Stimulated activated CD4-positive, alpha-beta T cell treated with anti-CD3 and anti-CD28 coated beads, Interleukin-1b, Interleukin-23, amount 100 ng/mL, for 4 hours (primary cell): ENCODE measurements at places on chromosomes 2 and 18.
A peak's percentile ranks its signal among the peaks of the same experiment; 100 is the strongest.

DNA sequence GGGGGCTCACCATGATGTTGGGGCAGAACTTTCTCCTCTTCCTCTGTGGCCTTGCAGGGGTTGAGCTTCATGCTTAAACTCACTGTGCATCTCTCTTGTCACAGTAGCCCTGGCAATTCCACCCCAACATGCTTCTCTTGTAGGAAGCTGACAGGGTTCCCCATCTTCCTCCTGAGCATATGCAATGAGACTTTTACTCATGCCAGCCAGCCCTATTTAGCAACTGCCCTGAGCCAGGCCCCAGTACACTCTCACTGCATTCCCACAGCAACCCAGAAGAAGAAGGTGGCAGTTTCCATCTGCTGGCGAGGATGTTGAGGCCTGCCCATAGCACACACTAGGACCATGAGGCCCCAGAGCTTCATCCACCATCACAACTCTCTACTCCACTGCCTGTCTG lies 72.2 kb upstream of the TEX51 start:
- no peak for DNase-seq

- no peak for DNase-seq
These were observed 40.6 kb upstream of the INHBB start for GRCh38 chr2:120305296-120305695.

DNA sequence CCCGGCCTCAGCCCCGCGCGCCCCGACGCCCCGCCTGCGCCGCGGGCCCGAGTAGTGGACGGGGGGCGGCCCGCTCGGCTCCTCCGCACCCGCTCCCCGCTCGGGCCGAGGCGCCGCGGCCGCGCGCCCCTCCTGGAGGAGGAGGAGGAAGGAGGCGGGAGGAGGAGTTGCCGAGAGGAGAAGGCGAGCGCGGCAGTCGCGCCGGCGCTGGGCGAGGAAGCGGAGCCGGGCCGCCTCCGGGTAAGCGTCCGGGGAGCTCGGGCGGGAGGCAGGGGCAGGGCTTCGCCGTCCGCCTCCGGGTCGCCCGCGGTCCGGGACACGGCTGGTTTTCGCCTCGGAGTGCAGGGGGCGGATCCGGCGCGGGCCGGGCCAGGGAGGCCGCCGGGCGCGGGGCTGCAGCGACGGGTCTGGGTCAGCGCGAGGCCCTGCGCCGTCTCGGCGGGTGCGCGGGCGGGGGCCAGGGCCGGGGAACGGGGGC lies at the start of gene SOCS6:
TSS of gene SOCS6 (plus strand) at position 195 of the 478 bp plus-strand sequence. CDS start 35,624 bp downstream, outside the sequence.
- peak; percentile 22 for DNase-seq

DNA sequence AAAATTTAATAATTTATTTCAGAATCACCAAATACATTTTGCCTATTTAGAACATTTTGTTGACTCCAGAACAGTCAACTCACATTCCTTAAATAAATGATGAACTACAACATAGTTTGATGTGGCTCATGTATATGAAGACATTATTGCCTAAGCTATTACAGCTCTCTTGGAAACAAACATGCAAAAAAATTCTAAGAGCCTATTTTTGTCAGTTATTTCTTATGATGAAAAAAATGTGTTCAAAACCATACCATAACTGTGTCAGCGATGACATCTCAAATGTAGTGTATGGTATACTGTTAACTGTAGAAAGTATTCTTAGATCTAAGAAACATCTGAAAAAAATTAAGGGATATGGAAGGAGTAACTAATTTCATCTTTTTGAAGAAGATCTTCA lies 6.3 kb upstream of the EMILIN2 start:
- no peak for DNase-seq

DNA sequence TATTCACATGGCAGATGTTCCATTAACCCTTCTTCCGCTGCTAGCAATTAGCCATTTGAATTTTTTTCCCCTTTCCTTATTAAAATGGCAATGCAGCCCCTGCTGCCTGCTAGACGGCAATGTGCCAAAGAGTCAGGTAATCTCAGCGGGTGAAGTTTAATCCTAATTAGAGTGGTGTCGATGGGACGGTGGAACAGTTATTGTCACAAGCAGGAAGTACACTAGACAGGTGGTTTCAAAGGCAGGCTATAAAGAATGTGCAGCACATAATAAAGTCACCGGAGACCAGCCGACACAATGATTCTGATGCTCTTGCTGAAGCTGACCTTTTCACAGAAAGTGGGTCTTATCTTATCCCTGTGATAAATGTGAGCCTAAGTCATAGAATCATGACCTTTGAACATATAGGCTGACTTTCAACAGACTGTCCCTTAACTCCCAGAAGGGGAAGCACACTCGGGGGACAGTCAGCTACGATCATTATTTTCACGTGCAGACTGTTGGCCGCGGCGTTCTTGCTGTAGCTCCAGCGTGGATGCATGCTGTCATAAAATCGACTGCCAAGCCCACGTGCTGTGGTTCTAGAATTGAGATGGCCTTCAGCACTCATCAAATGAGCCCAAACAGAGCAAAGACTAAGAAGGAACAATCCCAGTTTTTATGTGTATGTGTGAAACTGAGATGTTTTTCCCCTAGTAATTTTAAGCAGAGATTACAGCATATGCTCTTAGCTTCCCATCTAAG lies 926.2 kb upstream of the SOX11 start:
- no peak for DNase-seq

GRCh38 chr2:127763776-127764175 lies 47.2 kb downstream of the WDR33 start:
- DNase-seq: no peak

- DNase-seq: no peak
These were observed 1.0 kb downstream of the AGAP1 start for GRCh38 chr2:235494716-235495372.

DNA sequence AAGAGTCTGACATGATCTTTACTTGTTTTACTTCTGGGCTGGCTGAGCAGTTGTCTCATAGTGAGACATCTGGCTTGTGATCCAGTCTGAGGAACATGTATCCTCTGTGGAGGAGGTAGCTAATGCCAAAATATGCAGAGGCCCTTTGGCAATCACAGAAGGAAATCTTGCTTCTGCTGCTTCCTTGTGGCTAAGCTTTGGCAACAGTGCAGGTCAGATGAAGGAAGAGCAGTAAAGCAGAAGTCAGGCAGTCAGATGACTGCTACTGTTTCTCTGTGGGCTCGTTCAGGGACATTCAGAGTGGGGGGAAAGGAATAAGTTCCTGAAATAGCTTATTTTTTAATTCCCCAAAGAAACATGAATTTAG lies 22.3 kb downstream of the DOK1 start:
- DNase-seq: no peak

GRCh38 chr2:150228936-150229335 lies 258.5 kb downstream of the RND3 start:
- no peak for DNase-seq

DNA sequence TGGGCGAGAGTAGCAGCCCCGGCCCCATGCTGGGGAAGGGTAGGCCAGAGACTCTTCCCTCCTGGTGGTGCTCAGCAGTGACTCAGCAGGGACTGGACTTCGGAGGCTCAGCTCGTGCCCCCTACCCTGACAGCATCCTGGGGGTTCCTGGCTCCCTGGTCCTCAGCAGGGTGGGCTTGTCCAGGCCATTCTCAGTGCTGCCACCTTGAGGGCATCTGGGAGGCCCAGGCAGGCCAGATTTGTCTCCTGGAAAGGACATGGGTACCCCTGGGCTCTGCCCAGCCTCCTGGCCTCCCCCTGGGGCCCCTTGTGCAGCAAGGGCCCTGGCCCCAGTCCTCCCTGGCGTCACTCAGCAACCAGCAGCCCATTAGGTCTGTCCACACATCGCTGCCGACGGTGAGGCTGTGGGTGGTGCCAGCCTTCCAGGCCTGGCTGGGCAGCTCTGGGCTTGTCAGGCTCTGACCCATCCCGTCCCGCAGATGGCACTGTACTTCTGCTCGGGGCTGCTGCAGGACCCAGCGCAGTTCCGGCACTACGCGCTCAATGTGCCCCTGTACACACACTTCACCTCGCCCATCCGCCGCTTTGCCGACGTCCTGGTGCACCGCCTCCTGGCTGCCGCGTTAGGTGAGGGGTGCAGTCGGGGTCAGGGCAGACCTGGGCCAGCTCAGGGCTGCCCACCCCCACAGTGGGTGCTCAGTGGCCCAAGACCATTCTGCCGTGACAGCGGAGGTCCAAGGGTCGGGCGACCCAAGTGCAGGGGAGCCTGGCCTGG lies 45.0 kb upstream of the ALPP start:
- DNase-seq: no peak

GRCh38 chr2:119241205-119241532 lies 17.5 kb downstream of the STEAP3 start:
- no peak for DNase-seq

GRCh38 chr2:48728840-48729239 lies 26.7 kb downstream of the LHCGR start:
- no peak for DNase-seq

DNA sequence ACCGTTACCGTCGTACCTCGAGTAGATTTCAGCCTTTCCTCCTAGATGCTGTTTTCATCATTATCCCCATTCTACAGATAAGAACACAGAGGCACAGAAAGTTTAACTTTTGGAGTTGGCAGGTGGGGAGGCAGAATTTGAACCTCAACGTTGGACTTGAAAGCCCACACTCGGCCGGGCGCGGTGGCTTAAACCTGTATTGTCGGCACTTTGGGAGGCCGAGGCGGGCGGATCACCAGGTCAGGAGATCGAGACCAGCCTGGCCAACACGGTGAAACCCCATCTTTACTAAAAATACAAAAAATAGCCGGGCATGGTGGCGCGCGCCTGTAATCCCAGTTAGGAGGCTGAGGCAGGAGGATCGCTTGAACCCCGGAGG lies 11.5 kb downstream of the CATIP start:
- DNase-seq: no peak

GRCh38 chr2:174794851-174795374 lies 30.6 kb upstream of the CHRNA1 start:
- no peak for DNase-seq

DNA sequence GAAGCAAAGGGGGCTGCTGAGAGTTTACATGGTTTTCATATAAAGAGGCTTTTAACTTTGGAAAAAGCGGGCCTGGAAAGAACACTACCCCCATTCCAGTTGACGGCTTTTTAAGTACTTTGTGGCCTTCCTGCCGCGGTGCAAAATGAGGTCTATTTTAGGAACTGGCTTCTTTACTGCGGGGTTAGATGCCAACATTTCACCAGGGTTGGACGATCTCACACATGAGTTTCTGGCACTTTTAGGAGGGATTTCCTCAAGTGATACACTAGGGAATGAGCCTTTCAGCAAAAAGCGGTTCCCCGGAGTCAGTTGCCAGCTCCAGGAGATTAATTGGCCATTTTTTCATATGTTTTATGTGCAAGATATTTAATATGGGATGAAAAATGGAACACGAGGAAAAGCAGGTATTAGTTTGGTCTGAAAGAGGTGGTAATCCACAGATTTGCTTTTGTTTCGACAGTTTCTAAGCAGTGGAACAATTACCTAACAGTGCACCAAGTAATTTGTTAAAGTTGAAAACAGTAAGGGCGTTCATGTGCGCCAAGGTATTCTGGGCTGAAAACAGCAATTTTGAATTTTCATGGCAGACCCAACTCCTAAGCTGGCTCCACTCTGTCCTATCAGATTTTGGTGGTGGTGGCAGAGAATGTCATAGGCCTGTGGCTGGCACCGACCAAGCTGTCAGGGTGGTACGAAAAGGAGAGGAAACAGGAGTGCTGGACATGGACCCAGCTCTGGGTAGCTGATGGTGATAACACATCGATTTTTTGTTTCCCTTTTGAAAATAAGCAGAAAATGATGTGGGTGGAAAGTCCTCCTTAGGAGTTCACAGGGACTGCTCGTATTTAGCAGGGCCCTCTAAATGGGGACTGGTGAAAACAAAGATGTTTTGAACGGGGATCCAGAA lies 55.6 kb upstream of the FZD5 start:
- DNase-seq: no peak

GRCh38 chr18:32759611-32760167 lies 13.1 kb downstream of the KLHL14 start:
- no peak for DNase-seq

- DNase-seq: no peak
These were observed 346.2 kb downstream of the ZNF521 start for GRCh38 chr18:25005541-25006403.

- no peak for DNase-seq
These were observed 176.9 kb upstream of the NRP2 start for GRCh38 chr2:205505371-205505770.

GRCh38 chr2:147884830-147885229 lies 40.0 kb downstream of the ACVR2A start:
- no peak for DNase-seq

GRCh38 chr2:195820373-195820772 lies 163.3 kb downstream of the SLC39A10 start:
- no peak for DNase-seq

DNA sequence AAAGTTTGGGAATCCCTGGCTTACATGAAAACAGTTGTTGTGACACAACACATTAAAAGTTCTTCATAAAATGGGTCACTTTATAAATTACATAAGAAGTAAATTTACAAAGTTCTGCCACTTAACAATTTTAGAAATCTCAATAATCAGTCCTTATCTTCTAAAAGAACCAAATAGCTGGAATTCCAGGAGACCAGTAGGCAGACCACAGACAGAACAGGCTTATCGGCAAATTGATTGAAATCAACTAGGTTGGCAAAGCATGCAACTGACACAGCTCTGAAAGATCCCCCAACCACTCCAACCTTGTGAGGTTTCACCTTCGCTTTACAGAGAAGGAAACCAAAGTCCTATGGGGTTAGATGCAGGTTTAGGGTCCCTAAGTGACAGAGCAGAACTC lies 103.0 kb downstream of the DNER start:
- DNase-seq: no peak

DNA sequence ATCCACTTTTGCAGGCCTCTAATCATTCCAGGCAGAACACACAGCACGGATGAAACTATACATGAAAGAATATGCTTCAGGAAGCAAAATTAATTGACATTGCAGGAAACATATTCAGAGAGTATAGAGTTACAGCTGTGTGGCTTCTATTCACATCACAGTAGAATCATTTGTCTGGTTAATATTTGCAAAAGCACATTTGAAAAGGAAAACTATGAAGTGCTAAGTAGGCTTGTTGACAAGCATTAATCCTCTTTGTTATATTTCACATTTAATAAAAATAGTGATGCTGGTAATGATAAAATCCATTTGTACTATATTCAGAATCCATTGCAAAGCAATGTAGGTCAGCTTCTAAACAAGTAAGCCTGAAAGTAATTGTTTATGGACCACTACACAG lies 32.2 kb upstream of the PIK3C3 start:
- DNase-seq: no peak

DNA sequence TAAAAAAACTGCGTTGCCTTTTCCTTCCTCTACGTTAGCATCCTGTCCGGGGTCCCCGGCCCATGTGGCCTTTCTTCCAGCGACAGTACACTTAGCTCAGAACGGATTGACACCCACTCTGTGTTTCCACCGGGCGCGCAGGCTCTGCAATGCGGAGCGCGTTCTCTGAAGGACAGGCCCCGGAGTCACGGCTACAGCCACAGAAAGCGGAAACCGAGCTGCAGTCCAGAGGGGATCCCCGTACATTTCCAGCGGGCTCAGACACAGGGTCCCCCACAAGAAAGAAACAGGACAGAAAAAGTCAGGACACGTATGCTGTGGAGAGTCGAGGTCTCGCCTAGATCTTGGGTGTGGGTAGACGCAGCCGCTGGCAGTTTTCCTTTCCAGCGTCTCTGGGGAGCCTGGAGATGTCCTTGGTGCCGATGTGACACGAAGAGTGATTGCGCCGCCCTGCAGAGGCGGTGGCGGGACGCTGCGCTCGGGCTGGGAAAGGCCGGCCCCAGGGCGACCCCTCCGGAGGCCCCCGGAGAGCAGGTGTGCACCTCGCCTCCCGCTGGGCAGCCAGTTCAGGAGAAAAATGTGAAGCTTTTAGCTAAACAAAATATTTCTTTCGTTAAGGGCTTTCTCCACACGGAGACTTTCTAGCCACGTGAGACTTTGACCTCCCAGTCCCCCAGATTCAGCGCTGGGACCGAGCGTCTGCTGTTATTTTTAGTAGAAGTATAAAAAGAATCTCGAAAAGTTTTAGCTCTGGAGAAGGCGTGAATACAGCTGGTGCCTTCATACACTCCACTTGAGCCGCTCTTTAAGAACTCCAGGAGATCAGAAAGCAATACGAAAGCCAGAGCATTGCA lies 1.3 kb upstream of the ACKR3 start:
- no peak for DNase-seq
